ENCODE measurements at places on chromosomes 4 and X.

DNA sequence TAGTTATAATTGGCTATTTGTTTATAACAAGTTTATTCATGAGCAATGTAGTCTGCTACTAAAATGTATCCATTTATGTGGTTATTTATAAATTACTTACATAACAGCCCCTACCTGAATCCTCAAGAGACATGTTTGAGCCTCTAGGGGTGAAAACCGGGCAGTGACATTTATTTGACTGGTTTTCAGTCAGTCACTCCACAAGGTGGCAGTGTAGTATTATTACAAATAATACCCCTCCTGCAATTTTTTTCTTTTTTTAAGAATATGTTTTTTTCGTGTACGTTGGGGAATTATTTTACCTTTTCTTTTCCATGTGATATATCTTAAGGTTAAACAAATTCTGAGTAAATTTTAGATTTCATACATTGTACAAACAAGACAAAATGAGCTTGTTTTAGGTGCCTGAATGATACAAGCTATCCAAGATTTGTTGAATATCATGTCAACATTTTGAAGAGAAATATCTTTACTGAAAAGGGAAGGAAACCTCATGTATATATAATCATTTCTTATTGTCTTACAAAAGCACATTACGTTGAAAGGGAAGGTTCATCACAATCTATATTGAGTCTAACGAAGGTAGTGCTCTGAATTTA, 598.7 kb upstream of the TECRL start:
- no peak for DNase-seq

- no peak for DNase-seq
Observed at GRCh38 chr4:118282692-118283091, 70.1 kb downstream of the PRSS12 start.

DNA sequence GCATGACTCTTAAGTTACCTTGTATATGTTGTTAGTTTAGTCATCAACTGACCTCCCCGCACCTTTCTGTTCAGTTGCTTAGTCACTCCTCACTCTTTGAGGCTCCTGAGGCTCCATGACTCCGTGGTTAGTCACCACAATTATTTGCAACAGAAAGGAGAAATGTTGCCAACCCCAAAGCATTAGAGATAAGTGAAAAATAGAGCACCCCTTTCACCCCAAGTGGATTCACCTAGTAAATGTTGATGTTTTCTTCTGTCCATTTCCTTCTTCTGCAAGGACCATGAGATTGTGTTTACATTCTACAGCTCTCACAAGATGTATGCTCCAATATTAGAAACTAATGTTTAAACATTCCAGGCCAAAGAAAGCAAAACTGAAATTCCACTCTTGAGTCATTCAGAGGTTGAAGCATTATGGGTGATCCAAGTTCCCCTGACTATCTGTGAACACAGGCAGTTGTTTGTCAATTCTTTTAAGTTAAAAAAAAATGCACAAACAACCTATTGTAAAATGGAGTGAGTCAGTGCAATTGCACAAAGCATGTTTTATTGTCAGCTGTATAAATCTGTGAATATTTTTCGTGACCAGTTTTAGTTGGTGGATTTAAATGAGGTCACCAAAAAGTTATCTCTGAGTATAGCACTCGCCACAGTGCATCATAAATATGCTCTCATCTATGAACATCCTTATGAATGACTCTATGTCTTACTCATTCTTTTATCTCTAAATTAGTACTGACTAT, 552.4 kb upstream of the MAGEB2 start:
- no peak for DNase-seq

DNA sequence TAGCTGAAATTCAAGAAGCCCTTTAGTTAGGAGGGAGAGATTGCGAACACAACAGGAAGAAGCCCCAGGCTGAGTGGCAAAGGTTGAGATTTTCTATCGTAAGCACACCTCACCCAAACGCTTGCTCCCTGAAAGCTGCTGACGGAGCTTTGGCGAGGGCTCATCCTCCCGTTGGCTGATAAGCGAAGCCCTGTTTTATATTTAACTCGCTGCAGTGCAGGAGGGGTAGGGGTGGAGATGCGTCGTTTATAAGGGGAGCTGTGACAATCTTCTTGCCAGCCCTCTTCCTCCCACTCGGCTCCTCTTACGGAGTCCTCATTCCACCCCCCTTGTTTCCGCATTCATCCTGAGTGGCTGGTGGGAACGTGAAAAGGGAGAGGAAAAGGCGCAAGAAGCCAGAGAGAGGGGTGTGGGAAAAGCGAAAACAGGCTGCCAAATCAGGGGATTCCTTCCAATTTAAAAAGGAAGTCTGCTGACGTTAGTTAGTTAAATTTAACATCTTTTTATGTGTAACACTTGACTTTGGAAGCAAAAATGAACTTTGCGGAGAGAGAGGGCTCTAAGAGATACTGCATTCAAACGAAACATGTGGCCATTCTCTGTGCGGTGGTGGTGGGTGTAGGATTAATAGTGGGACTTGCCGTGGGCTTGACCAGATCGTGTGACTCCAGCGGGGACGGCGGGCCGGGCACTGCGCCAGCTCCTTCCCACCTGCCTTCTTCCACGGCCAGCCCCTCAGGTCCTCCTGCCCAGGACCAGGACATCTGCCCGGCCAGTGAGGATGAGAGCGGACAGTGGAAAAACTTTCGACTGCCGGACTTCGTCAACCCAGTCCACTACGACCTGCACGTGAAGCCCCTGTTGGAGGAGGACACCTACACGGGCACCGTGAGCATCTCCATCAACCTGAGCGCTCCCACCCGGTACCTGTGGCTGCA, at the start of gene ENPEP:
Gene ENPEP (plus strand): TSS at position 275 of the 938 bp plus-strand sequence. CDS start 260 bp downstream, at position 535.
- no peak for DNase-seq

- no peak for DNase-seq
Observed at GRCh38 chr4:118942465-118942864, 53.8 kb downstream of the SYNPO2 start.

DNA sequence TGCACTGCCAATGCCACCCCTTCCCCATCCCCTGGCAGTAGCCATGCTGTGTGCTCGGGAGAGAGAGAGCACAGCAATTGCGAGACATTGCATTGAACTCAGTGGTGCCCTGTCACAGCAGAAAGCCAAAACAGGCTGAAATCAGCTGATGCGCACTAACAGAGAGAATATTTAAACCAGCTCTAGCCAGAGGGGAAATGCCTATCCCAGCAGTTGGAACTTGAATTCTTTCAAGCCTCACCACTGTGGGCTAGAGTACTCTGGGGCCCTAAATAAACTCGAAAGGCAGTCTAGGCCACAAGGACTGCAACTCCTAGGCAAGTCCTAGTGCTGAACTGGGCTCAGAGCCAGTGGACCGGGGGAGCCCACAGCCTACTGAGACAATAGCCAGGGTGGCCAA, 17.7 kb upstream of the RP2 start:
- DNase-seq: no peak

DNA sequence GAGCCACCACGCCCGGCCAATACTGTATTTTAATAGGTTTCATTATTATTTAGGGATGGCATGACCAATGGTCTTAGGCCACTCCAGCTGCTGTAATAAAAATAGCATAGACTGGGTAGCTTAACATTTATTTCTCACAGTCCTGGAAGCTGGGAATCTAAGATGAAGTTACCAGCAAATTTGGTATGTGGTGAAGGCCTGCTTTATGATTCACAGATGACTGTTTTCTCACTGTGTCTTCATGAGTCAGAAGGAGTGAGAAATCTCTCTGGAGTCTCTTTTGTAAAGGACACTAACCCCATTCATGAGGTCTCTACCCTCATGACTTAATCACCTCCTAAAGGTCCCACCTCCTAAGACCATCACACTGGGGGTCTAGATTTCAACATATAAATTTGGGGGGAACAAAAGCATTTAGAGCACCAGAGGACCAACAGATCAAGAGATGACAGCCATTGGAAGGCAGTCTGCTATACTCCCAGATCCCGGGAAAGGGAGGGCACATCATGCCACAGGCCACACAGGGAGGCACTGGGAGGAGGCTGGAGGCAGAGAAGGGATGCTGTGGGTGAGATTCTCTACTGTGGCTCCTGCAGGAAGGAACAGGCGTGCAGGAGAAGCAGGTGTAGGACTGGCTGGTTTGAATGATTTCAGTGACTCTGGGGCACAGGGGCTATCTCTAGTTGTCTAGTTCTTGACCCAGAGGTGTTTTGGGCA, 335.8 kb upstream of the SFRP2 start:
- DNase-seq: no peak

DNA sequence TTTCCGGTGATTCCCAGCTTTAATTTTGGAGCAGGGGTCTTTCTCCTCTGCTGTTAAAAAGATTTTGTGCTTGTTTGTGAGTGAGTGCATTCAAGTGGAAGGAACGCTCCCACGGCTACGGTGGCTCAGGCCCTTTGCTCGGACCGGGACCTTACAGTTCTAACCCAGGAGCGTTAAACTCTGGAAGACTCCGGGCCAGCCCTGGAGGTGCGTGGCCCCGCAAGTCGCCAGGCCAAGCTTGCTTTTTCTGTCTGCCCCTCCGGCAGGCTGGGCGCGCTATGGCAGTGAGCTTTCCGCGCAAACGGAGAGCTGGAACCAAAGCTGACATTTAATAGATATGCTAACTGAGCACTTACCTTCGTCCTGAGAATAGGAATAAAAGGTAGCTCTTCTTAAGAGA, 18.3 kb upstream of the PITX2 start:
- DNase-seq: no peak

DNA sequence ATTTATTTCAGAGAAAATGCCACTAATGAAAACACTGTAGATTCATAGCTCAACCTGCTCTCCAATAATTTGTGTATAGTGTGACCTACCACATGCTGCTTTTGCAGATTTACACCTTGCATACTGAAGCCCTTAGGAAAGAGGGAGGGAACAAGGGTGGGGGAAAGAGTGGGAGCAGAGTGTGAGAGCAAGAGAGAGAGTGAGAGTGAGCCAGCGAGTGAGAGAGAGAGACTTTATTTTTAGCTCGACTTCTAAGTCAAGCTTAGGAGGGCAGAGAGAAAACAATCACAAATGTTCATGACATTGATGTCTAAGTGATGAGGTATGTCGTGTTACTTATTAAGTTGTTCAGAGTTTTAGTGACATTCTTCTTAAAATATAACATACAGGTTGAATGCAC, 112.5 kb upstream of the HAND2 start:
- no peak for DNase-seq

DNA sequence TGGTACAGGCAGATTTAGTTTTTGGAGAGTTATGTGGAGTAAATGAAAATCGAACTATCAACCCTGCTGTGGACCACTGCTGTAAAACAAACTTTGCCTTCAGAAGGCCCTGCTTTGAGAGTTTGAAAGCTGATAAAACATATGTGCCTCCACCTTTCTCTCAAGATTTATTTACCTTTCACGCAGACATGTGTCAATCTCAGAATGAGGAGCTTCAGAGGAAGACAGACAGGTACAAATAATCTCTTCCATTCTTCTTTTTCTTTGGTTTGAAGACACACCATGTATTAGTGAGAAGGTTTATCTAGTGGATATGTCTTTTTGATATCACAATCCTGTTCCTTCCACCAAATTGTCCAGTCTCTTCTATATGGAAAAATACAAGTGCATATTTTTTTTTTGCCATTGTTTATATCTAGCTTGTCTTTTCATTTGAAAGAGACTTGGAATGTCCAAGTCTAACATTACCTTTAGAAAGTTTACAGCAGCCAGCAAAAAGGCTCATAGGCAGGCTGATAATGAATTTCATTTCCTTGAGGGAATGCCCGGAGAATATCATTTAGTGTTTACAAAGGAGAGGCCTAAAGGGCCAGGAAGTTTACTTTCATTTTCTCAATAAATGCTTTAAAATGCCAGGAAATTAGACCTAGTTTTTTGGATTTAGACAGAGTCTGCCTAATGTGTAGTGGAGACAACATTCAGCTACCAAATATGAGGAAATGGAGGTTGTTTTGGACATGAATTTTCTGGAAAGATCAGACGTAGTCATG, 18.6 kb downstream of the AFM start:
- DNase-seq: no peak

GRCh38 chr4:7359400-7360062, 75.2 kb downstream of the PSAPL1 start:
- no peak for DNase-seq

- DNase-seq: no peak
Observed at GRCh38 chrX:31223817-31224216, 152.0 kb upstream of the FTHL17 start.

GRCh38 chr4:105944540-105944939, 49.3 kb downstream of the NPNT start:
- no peak for DNase-seq

DNA sequence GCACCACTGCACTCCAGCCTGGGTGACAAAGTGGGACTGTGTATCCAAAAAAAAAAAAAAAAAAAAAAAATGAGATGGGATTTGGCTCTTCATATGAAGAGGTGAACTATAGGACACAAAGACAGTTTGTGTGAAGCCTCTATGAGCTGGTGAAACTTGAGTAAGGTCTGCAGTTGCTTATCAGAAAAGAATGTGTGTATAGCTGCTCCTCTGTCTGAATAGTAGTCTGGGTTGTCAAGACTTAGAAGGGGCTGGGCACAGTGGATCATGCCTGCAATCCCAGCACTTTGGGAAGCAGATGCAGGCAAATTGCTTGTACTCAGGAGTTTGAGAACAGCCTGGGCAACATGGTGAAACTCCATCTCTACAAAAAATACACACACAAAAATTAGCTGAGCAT, 82.8 kb downstream of the ARSF start:
- no peak for DNase-seq

DNA sequence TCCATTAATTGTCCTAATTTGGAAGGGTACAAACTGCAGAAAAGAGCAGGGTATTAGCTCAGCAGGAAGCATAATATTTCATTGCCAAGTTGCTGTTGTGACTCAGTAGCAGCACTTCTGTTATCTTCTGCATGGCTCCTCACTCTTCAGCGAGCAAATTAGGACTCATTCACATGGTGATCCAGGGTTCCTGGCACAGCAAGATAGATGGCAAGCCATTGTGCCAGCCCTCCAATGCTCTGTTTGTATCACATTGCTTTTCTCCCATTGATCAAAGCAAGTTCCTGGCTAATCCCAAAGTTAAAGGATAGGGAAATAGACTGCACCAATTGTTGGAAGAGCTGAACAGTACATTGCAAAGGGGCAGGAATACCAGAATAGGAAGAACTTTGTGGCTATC, 382.5 kb upstream of the ATOH1 start:
- DNase-seq: no peak

- no peak for DNase-seq
Observed at GRCh38 chrX:40434947-40435346, 145.8 kb upstream of the ATP6AP2 start.

- no peak for DNase-seq
Observed at GRCh38 chr4:148793221-148793620, 351.0 kb upstream of the NR3C2 start.

DNA sequence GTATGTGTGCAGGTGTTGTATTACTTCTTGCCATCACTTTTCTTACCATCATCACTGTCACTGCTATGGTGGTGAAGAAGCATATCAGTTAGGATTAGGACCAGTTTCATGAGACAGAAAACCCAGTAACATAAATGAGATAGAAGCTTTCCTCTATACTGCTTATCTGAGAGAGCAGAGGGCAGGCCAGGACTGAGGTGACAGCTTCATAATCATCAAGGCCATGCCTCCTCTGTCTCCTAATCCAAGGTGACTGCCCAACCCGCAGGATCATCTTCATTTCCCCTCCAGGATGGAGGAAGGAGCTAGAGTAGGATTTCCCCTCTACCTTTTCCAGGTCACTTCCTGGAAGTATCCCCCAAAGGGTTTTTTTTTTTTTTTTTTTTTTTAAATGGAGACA, 35.4 kb downstream of the TMEM131L start:
- DNase-seq: no peak

- no peak for DNase-seq
Observed at GRCh38 chr4:138241281-138242075, 671 bp downstream of the SLC7A11 start.

Data from T-helper 2 cell treated with Interferon-gamma antibody and Interleukin-4, amounts not matched to agents 5 μg/mL and 100 μg/mL, for 36 hours (primary cell).